Thymus (tissue), 14 donors: ENCODE measurements at places on chromosomes 4 and X.

DNA sequence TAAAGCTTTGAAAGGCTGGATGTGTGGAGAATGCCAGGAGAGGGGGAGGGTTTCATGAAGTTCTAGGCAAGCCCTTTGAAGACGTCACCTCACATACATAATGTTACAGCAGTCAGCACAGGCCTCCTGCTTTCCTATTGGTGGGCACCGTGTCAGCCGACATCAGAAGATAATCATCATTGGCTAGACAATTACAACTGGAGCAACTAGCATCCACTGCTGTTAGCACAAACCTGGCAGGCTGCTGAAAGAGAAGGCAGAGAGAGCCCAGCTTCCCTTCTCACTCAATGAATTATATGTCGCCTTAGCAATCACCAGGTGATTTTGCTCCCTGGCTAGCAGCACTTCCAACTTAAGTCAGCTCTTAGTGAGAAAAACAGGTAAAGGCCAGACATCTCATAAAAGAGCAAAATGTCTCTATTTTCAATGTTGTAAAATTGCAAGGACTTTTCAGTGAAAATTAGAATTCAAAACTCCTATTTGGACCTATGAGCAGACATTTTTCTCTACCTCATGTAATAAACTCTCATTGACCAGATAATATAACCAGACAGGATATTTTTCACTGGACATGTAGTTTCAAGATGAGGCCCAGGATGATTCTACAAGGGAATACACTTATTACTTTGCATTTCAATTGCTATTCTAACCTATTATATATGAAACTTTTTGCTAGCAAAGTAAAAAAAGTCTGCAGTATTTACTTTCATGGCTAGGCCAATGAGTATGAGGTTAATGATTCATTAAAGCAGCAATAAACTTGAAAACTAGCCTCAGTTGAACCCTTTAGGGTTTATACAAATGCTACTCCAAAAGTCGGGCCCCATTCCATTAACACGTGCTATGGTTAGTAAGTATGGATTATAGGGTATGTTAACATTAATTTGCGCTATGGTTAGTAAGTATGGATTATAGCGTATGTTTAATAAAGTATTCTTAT, 4.3 kb downstream of the ELOVL6 start:
- no peak overlapping the region for H3K4me3 ChIP-seq
- H3K4me1 ChIP-seq = peaks cover 3% of the 10 kb centered on the region
- DNase-seq = peak; percentile 92
- H3K36me3 ChIP-seq = no peaks in the 10 kb centered on the region
- peak overlapping the region; percentile 89 for H3K27ac ChIP-seq

GRCh38 chr4:1363513-1363912, 16.5 kb downstream of the UVSSA start:
- H3K36me3 ChIP-seq = peaks cover 40% of the 10 kb centered on the region
- H3K27ac ChIP-seq = no peak overlapping the region
- no peak overlapping the region for H3K4me3 ChIP-seq
- no peak for DNase-seq
- H3K4me1 ChIP-seq = no peaks in the 10 kb centered on the region

- no peak overlapping the region for H3K4me3 ChIP-seq
- no peaks in the 10 kb centered on the region for H3K27me3 ChIP-seq
- no peaks in the 10 kb centered on the region for H3K4me1 ChIP-seq
- H3K27ac ChIP-seq = no peak overlapping the region
- H3K36me3 ChIP-seq = no peaks in the 10 kb centered on the region
Measured at GRCh38 chr4:7898385-7898784, 41.3 kb downstream of the AFAP1 start.

- no peaks in the 10 kb centered on the region for H3K4me1 ChIP-seq
- no peak overlapping the region for H3K27ac ChIP-seq
- H3K4me3 ChIP-seq = no peak overlapping the region
- DNase-seq = no peak
- H3K36me3 ChIP-seq = no peaks in the 10 kb centered on the region
Measured at GRCh38 chr4:53777244-53777984, 186.1 kb upstream of the LNX1 start.

GRCh38 chr4:89249716-89250361, 57.8 kb downstream of the GPRIN3 start:
- no peaks in the 10 kb centered on the region for H3K27me3 ChIP-seq
- no peak overlapping the region for H3K4me3 ChIP-seq
- no peak overlapping the region for H3K27ac ChIP-seq
- no peaks in the 10 kb centered on the region for H3K4me1 ChIP-seq
- H3K36me3 ChIP-seq = no peaks in the 10 kb centered on the region

GRCh38 chrX:137651647-137652046, 85.7 kb downstream of the ZIC3 start:
- H3K27me3 ChIP-seq = no peaks in the 10 kb centered on the region
- H3K27ac ChIP-seq = no peak overlapping the region
- no peak overlapping the region for H3K4me3 ChIP-seq
- H3K4me1 ChIP-seq = no peaks in the 10 kb centered on the region
- H3K36me3 ChIP-seq = no peaks in the 10 kb centered on the region

- H3K4me1 ChIP-seq = no peaks in the 10 kb centered on the region
- no peak overlapping the region for H3K27ac ChIP-seq
- H3K4me3 ChIP-seq = no peak overlapping the region
- peaks cover 94% of the 10 kb centered on the region for H3K36me3 ChIP-seq
Measured at GRCh38 chr4:1973218-1973617, 35.6 kb downstream of the NELFA start.

DNA sequence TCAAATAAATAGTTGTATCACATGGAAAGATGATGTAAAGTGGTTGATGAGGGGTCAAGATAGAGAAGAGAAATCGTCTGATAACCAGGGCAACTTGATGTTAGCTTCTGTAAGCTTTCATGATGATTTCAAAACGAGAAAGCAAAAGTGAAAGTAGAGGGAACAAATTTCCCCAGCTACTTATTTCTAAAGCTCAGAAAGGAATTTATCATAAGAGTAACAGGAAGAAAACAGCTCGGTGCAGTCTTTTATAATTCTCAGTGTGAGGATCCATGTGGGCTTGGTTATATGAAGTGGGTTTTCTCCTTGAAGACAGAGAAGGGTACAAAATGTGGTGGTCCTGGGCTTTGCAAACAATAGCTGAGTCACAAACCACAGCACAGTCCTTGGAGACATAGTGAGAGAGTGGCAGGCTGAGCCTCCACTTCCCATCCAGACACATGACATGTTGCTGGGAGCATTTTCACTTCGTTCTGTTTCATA, 32.1 kb upstream of the GLRA2 start:
- peak overlapping the region; percentile 21 for H3K4me3 ChIP-seq
- no peaks in the 10 kb centered on the region for H3K36me3 ChIP-seq
- no peak overlapping the region for H3K27ac ChIP-seq
- no peaks in the 10 kb centered on the region for H3K27me3 ChIP-seq
- H3K4me1 ChIP-seq = no peaks in the 10 kb centered on the region
- DNase-seq = peak; percentile 0

GRCh38 chr4:168634276-168634802, 137.5 kb downstream of the PALLD start:
- no peak overlapping the region for H3K4me3 ChIP-seq
- no peaks in the 10 kb centered on the region for H3K4me1 ChIP-seq
- no peak overlapping the region for H3K27ac ChIP-seq
- peaks cover 30% of the 10 kb centered on the region for H3K27me3 ChIP-seq
- H3K36me3 ChIP-seq = no peaks in the 10 kb centered on the region
